ENCODE measurements at places on chromosomes 6 and 20.

GRCh38 chr6:154154389-154154967 is 115.4 kb downstream of the OPRM1 start:
- peak; percentile 34 for DNase-seq

DNA sequence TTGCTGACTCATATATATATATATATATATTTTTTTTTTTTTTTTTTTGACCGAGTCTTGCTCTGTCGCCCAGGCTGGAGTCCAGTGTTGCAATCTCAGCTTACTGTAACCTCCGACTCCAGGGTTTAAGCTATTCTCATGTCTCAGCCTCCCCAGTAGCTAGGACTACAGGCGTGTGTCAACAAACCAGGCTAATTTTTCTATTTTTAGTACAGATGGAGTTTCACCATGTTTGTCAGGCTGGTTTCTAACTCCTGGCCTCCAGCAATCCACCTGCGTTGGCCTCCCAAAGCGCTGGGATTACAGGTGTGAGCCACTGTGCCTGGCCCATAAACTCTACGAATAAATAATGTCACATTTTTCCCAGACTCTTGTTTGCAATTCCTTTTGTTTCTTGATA is 4.8 kb downstream of the LRP11 start:
- DNase-seq: no peak

DNA sequence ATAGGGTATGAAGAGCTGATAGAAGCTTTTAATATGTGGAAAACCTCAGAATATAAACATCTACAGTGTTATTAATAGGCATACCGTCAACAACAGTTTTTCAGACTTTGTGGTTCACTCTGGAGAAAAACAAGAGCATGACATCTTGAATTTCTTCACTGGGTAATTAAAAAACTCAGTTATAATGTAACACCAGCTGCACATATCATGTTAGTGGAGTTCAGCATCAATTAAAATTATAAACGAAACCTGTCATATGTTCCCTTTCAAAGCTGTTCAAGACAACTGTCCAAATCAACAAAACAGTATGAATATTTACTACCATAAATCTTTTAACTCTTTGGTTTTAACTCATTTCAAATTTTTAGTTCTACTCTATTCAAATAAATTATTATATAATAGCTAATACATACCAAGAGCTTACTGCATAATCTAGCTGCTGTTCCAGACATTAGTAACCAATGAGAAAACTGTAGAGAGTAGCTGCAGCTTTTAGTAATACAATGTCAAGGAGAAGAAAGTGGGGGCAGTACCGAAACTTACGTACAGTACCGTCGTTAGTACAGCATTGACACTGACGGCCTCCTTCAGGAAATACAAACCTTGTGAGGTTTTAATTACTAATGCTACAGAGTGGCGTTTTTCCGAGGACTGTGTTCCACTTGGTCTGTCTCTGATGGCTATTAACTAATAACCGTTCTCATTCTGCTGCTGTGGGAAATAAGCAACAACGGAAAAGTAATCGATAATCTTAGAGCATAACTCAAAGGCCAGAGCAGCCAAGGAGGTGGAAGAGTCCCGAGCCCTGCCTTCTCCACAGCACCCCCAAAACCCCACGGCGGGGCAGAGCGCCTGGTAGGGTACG is 532 bp upstream of the PM20D2 start:
- DNase-seq: peak; percentile 16

GRCh38 chr6:105867277-105867676 is 218.9 kb upstream of the PRDM1 start:
- no peak for DNase-seq

GRCh38 chr20:38534756-38535155 is 46.2 kb upstream of the ADIG start:
- DNase-seq: no peak

- DNase-seq: no peak
These were observed 2.5 kb upstream of the POU5F1 start for GRCh38 chr6:31172973-31173384.

GRCh38 chr6:112384511-112384910 is 37.4 kb downstream of the RFPL4B start:
- no peak for DNase-seq

GRCh38 chr6:14423330-14423729 is 305.8 kb downstream of the CD83 start:
- DNase-seq: no peak

- DNase-seq: no peak
These were observed 2.2 kb downstream of the NOL4L start for GRCh38 chr20:32582659-32583580.

DNA sequence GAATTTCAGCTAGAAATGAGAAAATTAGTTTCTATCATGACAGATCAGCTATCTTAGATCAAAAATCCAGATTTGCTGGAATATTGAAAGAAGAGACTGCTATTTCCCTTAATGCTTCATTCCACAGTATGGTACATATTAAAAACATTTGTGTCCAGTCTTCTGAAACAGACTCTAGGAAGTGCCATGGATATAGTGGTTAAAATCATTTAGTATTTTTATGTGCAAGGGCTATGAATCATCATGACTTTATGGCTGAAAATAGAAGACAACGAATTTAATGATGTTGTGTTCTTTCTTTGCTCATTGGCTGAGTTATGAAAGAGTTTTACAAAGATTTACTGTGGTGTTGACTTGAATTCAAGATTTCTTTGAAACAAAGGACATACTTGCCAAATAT is 146.6 kb downstream of the ANKRD60 start:
- DNase-seq: no peak

GRCh38 chr6:33443619-33444504 is 10.5 kb upstream of the ZBTB9 start:
- no peak for DNase-seq

DNA sequence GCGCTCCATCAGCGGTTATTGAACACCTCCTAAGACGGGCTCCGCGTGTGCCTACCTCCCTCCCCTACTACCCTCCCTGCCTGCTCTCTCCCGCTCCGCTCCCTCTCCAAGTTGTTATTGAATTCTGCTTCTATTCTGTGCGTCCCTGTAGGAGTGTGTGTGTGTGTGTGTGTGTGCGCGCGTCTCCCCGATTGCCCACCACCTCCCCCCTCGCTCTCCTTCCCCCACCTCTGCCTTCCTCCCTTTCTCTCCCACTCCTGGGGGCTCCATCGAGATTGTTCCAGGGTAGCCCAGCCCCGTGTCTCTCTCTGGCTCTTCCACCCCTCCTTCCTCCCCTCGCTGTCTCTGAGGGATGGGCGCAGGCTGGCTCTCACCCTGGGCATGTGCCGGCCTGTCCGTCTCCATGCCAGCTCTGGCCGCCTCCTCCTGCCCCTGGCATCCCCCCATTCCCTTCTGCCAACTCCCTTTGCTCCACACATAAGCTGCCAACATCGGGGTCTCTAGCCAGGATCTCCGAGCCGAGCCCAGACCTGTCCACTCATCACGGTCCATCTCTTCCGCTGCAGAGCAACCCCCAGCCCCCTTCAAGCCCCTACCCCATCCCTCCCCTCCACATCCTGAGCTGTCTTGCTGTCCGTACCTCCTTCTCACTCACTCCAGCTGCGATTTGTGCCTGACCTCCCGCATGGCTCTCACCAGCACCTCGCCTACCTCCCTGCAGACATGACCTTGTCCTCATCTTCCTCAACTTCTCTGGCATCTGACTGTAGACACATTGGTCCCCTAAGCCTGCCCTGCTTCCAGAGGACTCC is 68.5 kb downstream of the SRC start:
- no peak for DNase-seq

DNA sequence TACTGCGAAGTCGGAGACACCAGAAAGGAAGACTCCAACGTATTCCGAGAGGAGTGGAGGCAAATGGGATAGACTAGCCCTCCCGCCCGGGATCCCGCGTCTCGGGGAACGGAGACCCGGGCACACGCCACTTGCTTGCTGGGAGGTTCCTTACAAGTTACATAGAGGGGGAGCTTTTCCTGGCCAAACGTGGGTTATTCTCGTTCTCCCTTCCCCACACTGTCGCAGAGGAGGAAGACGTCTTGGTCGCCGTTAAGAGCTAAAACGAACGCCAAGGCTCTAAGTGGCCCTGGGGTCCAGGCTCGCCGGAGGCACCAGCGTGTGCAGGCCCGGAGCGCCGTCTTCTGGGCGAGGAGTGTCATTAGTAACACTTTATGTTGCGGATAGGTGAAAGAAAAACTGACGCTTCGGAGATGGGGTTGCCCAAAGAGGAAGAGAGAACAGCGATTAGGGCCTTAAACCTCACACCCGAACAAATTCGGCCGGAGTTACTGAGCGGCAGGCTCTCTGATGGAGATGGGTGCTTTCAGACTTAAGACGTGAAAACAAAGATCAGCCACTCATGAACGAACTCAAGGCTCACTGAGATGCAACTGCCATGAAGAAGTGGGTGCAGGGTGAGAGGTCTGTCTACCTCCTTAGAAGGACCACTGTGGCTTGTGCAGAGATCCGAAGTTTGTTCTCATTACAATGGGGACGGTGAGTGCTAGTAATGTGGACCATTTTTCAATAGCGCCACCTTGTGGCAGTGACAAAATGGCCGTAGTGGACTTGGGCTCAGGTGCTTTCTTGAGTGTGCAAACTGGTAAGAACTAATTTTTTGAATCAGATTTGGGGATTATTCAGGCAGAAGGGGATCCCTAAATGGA is 11.7 kb upstream of the ZNF311 start:
- peak; percentile 76 for DNase-seq

DNA sequence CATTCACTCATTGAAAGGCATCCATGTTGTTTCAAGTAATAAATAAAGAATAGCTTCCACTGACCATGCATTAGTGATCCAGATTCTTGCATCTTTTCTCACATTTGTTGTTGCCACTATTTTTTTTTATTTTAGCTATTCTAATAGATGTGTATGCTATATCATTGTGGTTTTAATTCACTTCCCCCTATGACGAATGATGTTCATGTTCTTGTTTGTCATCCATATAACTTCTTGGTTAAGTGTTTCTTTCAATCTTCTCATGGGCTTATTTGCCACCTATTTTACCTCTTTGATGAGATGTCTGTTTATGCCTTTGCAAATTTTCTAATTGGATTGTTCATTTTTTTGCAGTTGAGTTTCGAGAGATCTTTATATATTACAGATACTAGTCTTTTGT is 681.2 kb downstream of the HDGFL1 start:
- DNase-seq: no peak

DNA sequence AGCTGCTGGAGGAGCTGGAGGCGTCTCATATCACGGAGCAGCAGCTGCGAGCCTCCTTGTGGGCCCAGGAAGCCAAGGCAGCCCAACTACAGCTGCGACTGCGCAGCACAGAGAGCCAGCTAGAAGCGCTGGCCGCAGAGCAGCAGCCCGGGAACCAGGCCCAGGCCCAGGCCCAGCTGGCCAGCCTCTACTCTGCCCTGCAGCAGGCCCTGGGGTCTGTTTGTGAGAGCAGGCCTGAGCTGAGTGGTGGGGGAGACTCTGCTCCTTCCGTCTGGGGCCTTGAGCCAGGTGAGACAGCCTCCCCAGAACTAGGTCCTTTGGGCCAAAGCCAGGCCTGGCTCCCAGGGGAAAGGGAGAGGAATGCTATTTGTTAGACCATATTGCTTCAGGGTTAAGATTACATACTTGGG is 31.7 kb downstream of the C20orf173 start:
- no peak for DNase-seq

GRCh38 chr20:45052698-45053429 is 48.1 kb downstream of the KCNS1 start:
- DNase-seq: peak; percentile 20

GRCh38 chr20:16748308-16748900 is at the start of gene OTOR:
TSS of gene OTOR (plus strand) at chr20:16748358. CDS start at chr20:16748402, 44 bp downstream.
- no peak for DNase-seq

GRCh38 chr6:28719275-28719940 is 193.7 kb downstream of the GPX5 start:
- DNase-seq: no peak

DNA sequence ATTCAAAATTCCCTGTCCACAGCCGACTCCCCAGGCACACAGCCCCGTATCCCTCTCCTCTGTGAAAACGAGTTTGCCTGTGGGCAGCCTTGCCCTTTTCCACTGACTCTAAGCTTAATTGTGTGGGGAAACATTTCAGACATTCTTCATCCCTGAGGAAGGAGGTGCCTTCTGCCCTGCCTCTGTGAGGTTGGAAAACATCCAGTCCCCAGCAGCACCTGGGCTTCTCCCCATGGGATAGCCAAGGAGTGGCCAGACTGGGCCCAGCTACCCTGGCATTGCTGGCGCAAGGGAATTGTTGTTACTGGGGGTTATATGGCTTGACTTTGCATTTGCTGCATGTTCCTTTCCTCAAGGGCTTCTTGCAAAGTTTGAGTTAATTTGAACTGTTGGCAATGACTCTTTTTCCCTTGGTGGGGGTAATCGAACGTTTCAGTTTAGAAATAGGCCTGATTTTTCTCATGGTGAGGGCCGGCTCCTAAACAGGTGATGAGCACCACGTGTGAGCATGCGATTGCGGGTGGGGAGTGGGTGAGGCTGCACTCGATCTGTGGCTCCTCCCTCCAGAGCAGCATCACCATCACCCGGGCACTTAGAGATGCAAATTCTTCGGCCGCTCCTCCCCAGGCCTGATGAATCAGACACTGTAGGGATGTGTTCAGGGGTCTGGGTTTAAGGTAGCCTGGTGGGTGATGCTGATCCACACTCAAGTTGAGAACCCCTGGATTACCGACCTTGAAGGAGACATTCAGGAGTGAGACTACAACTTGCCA is 29.9 kb downstream of the GABRR2 start:
- no peak for DNase-seq

DNA sequence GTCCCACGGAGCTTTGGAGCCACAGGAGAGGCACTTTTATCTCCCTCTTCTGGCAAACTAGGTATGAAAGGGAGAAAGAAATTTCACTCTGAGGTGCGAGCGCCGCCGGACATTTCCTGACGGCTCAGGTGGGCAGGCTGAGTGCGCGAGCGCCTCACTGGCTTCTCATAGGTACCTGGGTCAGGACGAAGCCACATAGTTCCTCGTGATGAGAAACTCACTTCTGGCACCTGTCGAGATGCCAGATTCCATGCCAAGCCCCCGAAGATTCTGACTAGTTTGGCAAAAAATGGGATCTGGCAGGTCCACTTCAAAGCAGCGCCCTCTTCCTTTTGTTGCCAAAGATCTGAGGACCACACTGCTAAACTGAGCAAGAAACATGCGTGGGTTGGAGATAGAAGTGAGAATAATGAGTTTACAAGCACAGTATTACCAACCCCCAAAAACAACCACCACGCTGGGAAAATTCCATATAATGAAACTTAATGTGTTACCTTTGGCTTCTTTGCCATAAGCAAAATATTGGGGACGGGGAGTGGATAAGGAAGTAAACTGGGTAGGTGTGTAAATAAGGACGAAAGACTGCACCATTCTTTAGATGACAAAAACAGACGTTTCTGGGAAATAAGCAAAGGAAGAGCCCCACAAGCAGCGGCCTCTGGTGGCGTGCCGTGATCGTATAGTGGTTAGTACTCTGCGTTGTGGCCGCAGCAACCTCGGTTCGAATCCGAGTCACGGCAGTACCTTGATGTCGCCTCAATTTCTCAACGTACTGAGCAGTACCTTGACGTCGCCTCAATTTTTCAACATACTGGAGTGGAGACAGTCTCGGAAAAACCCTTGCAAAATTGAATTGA is 89.8 kb upstream of the PRSS16 start:
- no peak for DNase-seq

GRCh38 chr6:137309078-137309762 is 90.0 kb upstream of the IFNGR1 start:
- DNase-seq: no peak
